ENCODE measurements at places on chromosomes 5 and 9.

- DNase-seq, result no peak
Observed at GRCh38 chr9:133855802-133856521, 117.8 kb upstream of the SARDH start.

DNA sequence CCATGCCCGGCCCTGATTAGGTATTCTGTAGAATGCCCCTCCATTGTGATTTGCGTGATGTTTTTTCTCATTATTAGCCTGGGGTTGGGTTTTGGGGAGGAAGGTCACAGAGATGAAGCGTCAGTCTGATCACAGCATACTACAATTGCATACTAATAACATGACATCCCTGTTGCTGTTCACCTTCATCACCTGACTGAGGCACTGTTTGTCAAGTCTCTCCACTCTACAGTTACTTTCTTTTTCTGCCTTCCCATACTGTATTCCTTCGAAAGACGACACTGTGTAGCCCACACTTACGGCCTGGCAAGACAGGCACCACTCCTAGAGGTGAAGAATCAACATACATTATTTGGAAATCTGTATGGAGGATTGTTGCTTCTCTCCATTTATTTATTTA lies 5.5 kb downstream of the ZNF354C start:
- DNase-seq, result no peak

DNA sequence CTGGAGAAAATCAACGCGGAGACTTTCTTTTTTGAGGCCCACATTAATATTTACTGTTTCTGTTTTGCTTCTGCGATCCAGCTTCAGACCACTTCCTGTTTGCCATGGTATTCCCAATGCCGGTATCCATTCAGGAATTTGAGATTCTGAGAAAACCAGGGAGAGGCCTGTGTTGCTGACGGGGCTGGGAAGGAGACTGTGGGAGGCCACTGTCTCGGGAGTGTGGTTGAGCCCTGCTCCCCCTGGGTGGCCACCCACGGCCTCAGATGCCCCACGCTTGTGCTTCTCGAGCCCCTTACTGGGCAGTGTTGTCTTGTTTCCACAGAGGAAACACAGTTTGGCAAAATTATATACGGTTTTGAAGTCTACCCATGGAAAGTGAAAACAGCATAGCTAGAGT lies 403.6 kb upstream of the IRX2 start:
- no peak for DNase-seq

DNA sequence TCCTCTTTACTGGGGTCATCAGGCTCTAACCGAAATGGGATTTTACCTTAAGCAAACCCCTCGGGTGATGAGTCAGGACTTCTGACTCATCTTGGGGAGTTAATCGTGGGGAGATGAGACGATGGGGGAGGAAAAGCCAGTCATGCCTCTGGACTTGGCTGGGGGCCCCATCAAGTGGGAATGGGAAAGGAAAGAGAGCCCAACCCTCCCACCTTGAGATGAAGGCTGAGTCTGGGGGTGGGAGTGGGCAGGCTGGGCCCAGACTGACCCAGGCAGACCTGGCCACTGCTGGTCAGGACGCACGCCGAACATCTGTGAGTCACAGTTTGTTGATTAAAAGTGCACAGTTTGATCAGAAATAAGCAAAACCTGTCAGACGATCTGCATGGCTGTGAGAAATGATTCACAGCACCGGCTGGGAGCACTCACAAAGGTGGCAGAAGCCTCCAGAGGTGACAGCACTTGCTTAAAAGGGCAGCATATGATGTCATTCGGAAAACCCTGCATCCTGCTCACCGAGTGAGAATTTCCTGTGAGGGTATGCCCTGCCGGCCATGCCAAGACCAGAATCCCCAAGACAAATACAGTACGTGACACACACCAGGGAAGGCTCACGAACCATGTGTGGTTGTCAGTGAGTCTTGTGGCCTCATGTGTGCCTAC lies 50.0 kb upstream of the SLC25A51 start:
- DNase-seq, result no peak

GRCh38 chr9:35844628-35845270 lies 15.7 kb downstream of the TMEM8B start:
- DNase-seq, result no peak

- no peak for DNase-seq
Observed at GRCh38 chr9:118782790-118783463, 586.3 kb downstream of the BRINP1 start.

- DNase-seq, result no peak
Observed at GRCh38 chr5:112738191-112738560, 491 bp downstream of the APC start.

- DNase-seq, result no peak
Observed at GRCh38 chr9:5629312-5630080, 589 bp downstream of the RIC1 start.

GRCh38 chr9:23005156-23005555 lies 558.5 kb downstream of the DMRTA1 start:
- DNase-seq, result no peak

GRCh38 chr5:2656206-2656605 lies 95.3 kb downstream of the IRX2 start:
- DNase-seq, result no peak

- DNase-seq, result no peak
Observed at GRCh38 chr5:38506302-38506701, 50.1 kb downstream of the LIFR start.

- DNase-seq, result no peak
Observed at GRCh38 chr9:134372581-134373267, 46.5 kb downstream of the RXRA start.

DNA sequence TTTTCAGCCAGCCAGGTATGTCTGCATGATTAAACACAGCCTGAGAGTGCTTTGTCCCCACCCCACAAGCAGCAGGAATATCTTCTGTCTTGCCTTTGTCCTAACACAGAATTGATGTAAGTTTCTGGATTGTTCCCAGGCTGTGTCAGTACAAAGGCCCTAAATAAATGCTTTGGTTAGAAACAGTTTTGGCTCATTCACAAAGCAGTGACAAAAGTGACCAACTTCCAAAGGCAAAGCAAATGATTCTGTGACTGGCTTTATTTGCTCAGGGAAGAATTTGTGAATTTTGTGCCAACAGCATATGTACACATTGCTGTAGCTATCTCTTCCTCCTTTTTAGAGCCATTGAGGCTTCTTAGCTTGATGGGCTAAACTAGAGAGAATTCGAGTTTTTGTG lies 133.7 kb downstream of the PLPPR1 start:
- DNase-seq, result no peak

DNA sequence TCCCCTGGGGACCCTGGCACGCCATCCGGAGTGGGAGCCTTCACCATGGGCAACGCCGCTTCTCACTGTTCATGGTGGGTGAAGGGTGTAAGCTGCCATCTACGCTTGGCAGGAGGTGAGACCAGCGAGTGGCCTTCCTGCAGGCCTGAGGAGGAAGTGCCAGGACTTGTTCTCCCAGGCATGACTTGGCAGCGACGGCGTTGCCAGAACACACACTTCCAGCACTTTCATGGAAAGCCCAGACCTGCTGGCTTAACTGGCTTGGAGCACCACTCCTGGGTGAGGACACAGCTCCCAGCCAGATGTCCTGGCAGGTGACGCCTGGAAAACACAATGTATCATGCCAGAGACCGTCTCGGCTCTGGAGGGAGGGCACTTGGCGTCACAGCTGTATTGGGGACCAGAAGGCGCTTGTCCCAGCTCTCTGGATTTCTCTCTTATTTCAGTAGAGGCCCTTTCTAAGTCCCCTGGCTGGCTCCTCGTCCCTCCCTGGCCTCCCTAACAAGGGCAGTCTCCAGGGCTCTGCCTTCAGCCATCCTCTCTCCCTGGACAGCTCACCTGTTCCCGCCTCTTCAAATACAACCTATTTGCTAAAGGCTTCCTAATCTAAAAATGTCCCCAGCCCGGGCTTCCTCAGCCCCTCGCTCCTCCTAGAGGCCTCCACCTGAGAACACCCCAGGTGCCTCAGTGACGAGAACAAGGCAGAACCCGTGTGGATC lies 188.3 kb downstream of the OLFM1 start:
- peak; percentile 86 for DNase-seq

DNA sequence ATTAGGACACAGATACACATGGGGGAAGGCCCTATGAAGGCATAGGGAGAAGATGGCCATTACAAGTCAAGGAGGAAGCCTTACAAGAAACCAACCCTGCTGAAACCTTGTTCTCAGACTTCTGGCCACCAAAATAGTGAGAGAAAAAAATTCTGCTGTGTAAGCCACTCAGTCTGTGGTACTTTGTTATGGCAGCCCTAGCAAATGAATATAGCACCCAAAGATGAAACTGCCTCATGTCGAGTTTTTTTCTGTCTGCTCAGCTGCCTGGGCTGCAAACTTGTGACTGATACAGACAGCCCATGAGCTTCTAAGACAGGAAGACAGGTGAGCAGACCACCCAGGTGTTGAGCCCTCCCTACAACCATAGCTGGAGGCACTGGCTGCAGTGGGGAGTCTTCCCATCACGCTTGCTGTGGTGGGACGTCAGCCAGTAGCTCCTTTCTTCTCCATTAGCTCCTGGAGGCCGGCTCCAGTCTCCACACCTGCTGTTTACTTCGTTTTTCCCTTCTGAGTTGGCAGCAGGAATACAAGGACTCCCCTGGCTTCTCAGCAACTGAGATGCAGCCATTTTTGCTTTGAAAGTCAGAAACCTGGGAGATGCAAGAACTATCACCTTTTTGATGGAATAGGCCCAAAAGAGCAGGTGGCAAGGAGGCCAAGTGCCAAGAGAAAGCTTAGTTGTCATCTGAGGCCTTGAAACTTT lies 164.9 kb downstream of the SEMA6A start:
- no peak for DNase-seq

DNA sequence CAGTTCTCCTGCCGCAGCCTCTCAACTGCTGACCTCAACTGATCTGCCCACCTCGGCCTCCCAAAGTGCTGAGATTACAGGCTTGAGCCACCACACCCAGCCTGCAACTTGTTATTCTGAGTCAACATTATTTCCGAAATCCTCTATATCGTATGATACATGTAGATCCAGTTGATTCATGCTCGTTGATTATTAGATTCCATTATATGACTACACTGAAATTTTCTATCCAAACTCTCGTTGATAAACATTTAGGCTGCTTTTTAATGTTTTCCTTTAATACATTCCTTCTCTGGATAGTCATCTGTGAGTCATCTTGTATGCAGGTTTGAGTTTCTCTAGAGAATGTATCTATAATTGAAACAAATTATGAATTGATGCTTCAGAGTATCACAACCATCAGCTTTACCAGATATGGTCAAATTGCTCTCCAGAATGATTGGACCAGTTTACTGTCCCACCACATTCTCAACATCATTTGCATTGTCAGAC lies 4.1 kb downstream of the CDK7 start:
- no peak for DNase-seq

GRCh38 chr5:6573651-6574101 lies 59.2 kb downstream of the NSUN2 start:
- DNase-seq, result no peak

GRCh38 chr5:96339862-96340261 lies 93.2 kb downstream of the PCSK1 start:
- DNase-seq, result no peak

- DNase-seq, result no peak
Observed at GRCh38 chr5:177553671-177554429, 513 bp downstream of the FAM193B start.

- DNase-seq, result no peak
Observed at GRCh38 chr5:17436350-17436749, 61.7 kb upstream of the TAF11L2 start.

GRCh38 chr5:9820691-9821449 lies 190.7 kb upstream of the TAS2R1 start:
- DNase-seq, result no peak

DNA sequence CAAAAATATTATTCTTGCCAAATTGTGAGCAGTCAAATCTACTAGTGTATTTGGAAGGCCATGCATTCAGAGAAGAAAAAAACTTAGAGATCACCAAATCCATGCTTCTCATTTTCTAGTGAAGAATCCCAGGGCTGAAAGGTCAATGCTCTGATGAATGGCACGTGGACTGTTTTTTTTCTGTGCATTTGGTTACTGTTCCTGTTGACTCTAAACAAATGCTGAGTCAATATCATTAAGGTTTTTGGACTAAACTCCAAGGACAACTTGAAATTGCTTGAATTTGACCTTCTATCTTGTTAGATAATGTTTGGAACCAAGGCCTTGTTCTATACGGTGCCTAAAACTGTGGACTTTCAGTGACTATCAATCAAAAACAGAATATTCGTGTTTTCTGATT lies 142.2 kb downstream of the OSTF1 start:
- DNase-seq, result no peak

DNA sequence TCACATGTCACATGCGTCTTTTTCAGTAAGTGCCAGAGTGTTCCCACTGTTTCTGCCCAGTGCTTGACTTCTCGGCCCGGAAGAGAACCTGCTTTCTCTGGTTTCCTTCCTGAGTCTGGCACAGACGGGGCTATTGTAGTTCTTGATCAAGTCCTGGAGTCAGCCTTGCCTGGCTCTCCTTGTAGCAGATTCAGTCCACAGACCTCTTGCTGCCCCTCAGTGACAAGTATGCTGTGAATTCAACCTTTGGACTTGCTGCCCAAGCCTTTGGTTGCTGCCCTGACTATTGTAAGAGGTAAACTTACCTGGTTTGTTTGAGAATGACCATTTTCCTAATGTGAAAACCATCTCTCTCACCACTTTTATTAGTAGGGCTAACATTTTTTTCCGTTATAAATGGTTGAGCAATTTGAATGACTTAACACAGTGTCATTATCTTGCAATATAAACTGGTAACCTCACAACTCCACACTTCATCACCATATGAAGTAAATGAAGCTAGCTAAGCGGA lies 24.7 kb downstream of the ZBTB34 start:
- DNase-seq, result no peak

GRCh38 chr9:137083394-137084004 lies 3.3 kb upstream of the MAN1B1 start:
- no peak for DNase-seq

DNA sequence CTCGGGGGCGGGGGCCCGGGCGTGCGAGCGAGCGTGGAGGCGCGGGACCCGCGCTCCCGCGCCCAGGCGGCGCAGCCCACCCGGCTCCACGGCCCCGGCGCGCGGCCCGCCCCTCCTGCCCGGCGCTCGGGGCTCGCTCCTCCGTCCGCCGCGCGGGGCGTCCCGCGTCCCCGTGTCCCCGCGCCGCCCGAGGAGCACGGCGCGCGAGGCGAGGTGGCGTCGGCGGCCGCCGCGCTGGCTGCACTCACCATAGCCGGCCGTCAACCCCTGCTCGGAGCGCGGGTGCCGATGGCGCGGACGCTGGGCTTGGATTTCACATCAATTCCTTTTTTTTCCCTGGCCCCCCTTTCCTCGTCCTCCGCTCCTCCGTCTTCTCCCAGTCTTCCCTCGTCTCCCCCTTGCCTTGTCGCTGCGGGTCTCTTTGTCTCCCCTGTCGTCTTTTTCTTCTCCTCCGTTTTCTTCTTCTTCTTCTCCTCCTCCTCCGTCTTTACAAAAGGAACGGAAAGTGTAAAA lies 494 bp downstream of the PTCH1 start:
- no peak for DNase-seq

- no peak for DNase-seq
Observed at GRCh38 chr5:105573575-105573974, 2011.0 kb upstream of the NUDT12 start.

GRCh38 chr9:95075700-95076099 lies 241.8 kb downstream of the FANCC start:
- DNase-seq, result no peak

- DNase-seq, result no peak
Observed at GRCh38 chr5:139877129-139877597, 81.6 kb downstream of the PSD2 start.

All from NCI-H2029 (cell line).